Amygdala (tissue), 56 donors: ENCODE measurements at places on chromosomes 7 and 10.

DNA sequence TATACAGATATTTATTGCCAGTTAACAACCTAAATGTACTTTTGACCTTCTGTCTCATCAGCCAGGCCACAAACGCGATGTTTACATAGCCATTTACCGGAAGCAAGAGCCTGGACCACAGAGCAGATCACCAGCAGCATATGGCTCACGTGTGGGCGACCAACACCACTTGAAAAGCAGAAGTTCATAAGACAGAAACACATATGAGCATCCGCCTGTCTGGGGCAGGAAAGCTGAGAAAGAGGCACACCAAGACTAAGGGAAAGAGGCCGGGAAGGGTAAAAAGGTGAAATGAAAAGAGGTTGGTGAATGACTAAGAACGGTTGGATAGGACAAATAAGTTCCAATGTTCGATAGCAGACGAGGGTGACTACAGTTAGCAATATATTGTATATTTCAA is 1.3 kb downstream of the ABCB1 start:
- no peak for DNase-seq

DNA sequence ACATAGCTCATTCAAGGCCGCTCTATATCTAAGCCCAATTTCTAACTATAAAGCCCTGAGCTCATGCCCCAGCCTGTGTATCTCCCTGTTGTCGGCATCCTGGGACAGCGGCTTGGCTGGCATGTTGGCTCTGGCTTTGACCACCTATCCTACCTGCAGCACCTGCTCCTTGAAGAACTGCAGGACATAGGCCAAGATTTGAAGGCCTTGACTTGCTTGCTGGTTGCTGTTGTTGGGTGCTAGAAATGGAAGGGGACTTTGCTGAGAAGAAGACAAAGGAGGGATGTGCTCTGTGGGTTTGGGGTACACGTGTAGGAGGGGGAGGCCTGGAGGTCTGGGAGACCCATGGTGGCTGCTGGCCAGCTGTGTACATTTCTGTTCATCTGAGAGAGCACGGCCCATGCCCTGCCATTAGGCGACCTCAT is 11.1 kb downstream of the PNLIPRP2 start:
- no peak for DNase-seq

- DNase-seq, result no peak
These were observed 87.8 kb downstream of the ABCC2 start for GRCh38 chr10:99870123-99870730.

DNA sequence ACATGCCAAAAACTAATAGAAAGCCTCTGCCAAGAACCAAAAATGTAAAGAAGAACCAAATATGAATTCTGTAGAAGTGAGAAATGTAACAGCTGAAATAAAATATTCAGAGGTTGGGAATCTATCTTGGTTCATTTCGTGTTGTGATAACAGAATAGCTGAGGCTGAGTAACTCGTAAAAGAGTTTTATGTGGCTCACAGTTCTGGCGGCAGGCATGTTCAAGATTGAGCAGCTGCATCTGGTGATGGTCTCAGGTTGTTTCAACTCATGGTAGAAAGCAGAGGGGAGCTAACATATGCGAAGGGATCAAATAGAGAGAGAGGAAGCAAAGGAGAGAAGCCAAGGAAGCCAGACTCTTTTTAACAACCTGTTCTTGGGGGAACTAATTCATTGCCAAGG is 717.2 kb downstream of the TNS3 start:
- no peak for DNase-seq

GRCh38 chr10:119778776-119779445 is 53.1 kb downstream of the INPP5F start:
- no peak for DNase-seq
